GM19239 (cell line): ENCODE measurements at places on chromosomes 2 and 18.
A peak's percentile ranks its signal among the peaks of the same experiment; 100 is the strongest.

GRCh38 chr2:47451790-47452189 is 48.8 kb downstream of the MSH2 start:
- DNase-seq = no peak

GRCh38 chr18:34281722-34282121 is 57.0 kb upstream of the NOL4 start:
- no peak for DNase-seq

- no peak for DNase-seq
These were observed 248.8 kb downstream of the RDH14 start for GRCh38 chr2:18311420-18312195.

DNA sequence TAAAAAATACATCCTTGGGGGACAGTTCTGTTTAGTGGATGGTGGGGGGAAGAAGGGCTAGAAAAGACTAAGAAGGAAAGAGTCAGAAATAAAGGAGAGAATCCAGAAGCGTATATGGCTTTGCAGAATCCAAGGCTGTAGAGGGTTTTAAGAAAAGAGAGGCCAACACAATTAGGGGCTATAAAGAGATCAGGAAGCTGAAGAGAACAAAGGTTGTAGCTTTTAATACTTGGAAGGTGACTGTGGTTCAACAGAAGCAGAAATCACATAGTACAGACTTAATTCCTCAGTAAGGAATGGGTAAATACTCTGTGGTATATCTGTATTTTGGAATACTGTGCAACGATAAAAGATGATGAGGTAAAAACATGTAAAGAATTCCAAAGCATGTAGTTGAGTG is 286.4 kb downstream of the AGPS start:
- no peak for DNase-seq

- DNase-seq = peak; percentile 53
These were observed 26.4 kb upstream of the CD207 start for GRCh38 chr2:70861777-70862625.

- no peak for DNase-seq
These were observed 11.4 kb upstream of the CNDP1 start for GRCh38 chr18:74522635-74523548.

- DNase-seq = no peak
These were observed 103.1 kb downstream of the MSTN start for GRCh38 chr2:189959450-189959849.

- no peak for DNase-seq
These were observed 61.9 kb upstream of the YPEL5 start for GRCh38 chr2:30084915-30085314.
